ENCODE measurements at places on chromosomes 12 and 14. TPM values are rescaled to one million over a fixed set of nuclear protein-coding genes. Genes with fewer than 3 reads are reported as not detected.

- no peak for DNase-seq
These were observed 36.7 kb upstream of the GNG2 start for GRCh38 chr14:51823706-51824105.

TROAP gene
- total RNA-seq: not detected

DNA sequence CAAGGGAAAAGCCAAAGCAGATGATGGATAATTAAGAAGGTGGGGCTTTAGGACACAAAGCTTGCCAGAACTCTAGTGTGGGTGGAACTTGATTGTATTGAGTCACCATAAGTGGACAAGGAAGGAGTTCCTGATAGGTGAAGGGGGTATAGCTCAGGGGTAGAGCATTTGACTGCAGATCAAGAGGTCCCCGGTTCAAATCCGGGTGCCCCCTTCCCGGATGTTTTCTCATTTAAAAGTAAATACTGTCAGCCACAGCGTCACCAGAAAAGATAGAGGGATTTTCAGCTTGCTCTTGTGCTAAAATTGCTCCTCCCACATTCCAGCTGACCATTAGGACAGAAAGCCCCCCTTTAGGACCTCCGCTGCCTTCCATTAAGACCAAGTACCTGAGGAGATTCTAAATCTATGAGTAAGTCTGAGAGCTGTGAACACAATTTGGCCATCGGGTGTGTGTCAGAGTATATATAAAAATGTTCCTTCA, 36.6 kb downstream of the DCAF4 start:
- no peak for DNase-seq

POLR3B gene
- total RNA-seq: 8.4 TPM

DYNLL1 gene
- 143 TPM for total RNA-seq

HAL gene
- 125 TPM for total RNA-seq

WNT1 gene
- total RNA-seq: not detected

DNA sequence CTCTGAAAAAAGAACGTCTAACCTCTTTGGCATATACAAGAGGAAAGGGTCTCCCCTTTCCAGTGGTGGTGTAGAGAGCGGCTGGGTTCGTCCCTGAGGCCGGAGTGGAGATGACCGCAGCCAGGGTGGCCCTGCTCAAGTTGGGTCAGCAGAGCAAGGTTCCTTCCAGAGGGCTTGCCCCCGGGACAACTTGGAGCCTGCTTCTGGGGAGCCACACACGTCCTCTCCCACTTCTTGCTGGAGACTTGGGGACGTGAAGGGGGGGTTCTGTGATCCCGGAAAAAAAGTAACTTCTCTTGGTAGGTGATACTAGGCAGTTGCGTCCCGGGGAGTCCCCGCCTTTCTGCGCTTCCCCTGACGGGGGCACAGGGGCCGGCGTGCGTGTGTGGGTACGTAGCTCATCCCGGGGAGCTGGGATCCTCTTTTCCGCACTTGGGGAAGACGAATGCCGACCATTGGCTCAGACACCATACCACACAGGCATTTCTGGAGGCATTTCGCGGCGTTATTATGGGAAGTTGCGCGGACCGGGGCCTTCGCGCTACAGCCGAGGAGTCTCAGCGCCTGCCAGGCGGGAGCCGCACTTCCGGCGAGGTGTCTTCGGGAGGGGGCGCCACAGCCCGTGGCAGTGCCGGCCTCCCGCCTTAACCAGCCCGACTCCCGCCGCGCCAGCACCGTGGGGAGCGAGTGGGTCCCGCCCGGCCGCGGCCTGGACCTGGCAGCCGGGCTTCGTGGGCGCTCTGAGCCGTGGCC, 14.8 kb upstream of the PAX9 start:
- no peak for DNase-seq

DNA sequence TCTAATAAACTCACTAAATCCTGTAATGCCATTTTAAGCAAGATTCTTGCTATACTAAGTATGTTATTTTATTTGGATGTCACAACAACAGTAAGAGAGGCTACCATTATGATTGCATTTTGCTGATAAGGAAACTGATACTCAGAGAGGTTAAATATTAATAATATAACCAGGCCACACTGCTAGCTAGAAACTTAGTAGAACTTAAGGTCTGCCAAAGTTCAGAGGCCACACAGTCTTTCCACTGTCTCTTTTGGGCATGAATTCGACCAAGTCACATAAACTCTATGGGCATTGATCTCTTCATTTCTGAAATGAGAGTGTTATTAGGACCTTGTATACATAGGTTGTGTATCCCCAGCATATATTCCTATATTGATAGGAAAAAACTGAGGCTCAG, 147.9 kb downstream of the SYNE2 start:
- DNase-seq: no peak

DNA sequence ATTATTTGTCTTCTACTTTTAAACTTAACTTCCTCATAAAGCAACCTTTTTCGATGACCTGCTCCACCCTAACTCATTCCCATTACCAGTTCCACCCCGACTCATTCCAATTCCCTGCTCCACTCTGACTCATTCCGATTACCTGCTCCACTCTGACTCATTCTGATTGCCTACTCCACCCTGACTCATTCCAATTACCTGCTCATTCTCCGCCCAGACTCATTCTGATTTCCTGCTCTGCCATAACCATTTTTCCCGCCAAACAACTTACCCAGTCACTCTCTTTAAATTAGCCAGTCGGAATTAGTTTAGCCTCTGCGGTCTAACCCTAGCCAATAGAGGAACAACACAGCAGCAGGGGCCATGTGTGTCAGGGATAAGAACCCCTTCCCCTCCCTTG, 249.1 kb downstream of the DPY19L2 start:
- DNase-seq: no peak

DNA sequence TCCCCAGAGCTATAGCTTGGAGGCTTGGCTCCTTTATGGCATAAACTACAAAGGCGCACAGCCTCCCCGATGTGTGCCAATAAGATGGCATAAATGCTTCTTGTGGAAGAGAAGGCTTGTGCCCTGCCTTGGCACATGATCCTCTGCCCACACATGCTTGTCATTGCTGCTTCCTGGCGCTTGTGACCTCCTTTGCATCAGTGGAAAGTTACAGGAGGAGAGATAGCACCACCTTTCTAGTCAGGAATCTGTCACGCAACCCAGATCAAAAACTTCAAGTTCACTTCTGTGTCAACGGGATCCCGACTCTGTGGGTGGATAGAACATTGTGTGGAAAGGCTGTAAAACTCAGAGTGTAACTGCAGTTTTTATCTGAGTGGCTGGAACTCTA, 183.8 kb upstream of the HIF1A start:
- no peak for DNase-seq

GRCh38 chr12:95710386-95710785, 80.2 kb downstream of the NTN4 start:
- no peak for DNase-seq

Measured in liver (tissue), 10 donors.